Brain microvascular endothelial cell (primary cell): ENCODE measurements at places on chromosomes 5 and 9.
A peak's percentile ranks its signal among the peaks of the same experiment; 100 is the strongest.

DNA sequence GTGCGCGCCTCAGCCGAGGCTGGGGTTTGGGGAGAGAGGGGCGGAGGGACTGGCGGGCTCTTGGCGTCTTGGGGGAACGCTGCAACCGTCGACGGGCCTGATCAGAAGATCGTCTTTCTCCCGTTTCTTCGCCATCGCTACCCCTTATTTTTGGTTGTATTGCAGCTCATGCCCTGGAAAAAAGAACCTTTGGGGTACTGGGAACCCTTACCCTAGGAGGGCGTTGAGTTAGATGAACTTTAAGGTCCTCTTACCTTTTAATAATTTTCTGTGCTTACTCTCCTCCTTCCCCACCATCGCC, 719 bp downstream of the PAIP2 start:
- DNase-seq = no peak

GRCh38 chr9:16625811-16626210, 244.7 kb downstream of the BNC2 start:
- peak; percentile 29 for DNase-seq

DNA sequence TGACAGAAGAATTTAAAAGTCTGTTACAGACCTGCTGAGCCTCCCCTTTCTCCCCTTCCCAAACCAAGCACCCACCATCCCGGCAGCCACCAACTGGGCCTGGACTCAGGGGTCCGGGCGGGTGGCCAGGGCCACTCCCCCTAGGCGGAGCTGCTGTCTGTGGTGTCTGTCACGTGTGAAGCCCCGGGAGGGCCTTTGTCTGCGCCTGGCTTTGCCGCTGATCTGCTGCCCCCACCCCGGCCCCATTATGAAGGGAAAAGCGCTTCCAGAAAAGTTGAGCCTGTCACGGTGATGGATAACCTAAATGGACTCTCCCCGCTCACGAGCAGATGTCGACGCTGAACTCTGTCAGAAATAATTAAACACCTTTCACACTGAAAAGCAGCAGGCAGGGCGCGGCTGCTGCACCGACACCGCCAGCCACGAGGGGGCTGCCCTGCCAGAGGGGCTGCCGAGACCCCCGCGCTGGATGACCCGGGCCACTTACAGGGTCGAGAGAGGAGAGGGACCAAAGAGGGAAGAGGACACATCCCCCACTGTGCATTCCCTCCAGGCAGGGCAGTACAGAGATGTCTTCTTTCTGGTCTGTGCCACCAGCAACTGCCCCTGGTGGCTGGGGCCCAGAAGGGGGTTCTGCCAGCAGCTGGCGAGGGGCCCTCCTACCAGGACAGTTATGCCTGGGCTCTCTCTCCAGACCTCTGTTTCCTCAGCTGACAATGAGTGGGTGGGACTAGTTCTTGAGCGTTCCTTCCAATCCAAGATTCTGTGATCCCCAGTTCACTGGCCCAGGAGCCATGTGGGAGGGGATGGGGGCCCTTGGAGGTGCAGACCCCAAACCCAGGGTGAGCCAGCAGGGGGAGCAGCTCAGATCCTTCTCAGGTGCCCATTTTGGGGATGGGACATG, 36.0 kb upstream of the BARHL1 start:
- peak; percentile 11 for DNase-seq

GRCh38 chr5:134649163-134649835, 714 bp downstream of the SEC24A start:
- no peak for DNase-seq

DNA sequence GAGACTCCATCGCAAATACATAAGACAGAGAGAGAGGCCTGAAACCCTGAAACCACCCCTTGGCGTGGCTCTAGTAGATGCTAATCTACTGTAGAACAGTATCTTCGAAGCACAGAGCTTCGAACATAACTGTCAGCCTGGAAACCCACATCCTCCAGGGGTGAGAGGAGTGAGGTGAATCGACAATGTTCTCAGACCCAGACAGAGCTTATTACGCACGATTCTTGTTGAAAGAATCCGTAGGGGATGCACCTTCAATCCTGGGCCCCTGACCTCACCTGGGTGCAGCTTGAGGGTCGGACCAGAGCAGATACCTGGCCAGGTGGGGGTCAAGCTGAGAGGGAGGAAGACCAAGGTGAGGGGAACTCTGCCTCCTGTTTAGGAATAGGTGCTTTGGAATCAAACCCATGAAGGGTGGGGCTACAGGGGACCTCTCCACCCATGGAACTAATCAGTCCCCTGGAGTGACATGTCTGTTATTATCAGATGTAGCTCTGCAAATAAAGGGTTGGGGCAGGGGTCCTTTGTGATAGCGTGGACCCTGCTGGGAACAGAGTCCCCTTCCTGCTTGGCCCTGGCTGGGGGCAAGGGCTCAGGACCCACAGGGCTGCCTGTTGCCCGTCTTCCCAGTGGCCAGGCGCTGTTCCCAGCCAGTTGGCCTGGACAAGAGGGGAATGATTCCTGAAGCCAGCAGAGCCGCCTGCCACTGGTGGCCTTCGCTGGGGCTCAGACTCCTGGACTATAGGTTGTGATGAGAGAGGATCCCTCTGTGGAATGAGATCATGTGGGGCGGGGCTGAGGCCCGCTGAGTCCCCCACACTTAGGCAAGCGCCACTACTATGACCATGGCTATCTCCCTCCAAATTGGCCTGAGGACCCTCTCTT, 41.2 kb downstream of the DBH start:
- DNase-seq = no peak

DNA sequence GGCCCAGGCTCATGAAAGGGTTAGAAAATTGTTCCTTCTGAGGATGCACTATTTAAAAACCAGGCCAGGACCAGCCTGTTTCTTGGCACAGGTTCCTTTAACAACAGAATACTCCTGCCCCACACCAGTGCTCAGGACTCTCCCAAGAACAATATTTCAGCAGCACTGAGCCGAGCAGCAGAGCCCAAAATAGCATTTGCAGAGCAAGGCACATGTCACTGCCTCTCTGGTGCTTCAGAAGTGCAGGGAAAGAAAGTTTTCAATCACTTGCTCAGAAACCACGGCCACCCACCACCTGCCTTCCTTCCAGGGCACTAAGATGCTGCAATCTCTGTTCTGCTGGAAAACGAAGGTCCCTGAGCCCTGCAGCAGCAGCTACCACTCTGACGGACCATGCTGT, 77.6 kb downstream of the SIL1 start:
- no peak for DNase-seq

DNA sequence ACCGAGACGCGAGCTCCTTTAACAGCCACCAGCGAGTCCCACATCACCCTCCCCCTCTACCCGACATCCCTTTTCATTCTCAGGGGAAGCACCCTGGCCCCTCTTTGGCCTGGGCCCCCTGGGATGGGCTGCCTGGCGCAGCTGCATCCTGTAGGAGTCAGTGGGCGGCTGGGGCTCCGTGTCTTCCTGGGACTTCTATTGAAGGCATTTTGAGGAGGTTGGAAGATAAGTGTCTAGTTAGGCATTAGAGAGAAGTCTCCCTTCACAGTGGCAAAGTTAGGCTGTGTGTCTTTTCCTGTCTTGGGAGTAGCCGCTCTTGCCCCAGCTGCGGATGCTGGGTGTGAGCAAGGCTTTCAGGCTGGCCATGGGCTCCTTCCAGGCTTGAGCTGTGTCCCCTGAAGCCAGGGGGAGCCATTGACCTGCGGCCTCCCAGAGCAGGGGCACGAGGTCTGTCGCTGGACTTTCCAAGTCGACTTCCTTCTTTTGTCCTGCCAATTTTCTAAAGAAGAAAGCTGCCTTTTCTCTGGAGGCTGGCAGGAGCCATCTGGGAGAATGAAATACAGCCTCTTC, 18.6 kb upstream of the NKD2 start:
- no peak for DNase-seq

DNA sequence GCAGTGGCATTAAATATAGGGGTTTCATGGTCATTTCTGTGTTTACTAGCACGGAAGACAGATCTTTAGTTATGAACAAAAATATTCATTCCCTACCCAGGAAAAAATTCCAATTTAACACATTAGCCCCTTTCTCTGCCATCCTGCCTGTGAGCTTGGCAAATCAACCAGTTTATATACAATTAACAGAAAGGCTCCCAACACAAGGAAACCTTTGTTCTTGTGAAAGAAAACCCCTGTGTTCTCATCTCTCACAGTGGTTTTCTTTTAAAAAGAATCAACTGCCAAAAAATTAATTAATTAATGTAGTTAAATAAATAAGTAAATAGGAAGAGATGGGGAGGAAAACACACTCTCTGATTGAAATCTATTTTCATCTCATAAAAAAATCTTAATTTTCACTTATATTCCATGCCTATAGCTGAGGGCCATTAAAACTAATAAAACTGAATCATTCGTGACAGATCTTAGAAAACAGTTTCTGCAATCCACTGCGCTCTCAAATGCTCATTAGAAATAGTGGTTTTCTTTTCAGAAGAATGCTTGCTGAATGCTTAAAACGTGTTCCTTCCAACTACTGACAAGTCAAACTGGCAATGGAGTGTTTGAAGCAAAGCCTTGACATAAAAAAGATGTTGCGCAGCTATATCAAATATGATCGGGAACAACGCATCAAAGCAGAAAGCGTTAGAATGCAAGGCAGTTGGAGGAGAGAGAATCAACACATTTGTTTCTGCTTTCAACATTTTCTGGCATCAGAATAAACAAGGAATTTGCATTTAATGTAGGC, 387.7 kb downstream of the TLR4 start:
- no peak for DNase-seq

DNA sequence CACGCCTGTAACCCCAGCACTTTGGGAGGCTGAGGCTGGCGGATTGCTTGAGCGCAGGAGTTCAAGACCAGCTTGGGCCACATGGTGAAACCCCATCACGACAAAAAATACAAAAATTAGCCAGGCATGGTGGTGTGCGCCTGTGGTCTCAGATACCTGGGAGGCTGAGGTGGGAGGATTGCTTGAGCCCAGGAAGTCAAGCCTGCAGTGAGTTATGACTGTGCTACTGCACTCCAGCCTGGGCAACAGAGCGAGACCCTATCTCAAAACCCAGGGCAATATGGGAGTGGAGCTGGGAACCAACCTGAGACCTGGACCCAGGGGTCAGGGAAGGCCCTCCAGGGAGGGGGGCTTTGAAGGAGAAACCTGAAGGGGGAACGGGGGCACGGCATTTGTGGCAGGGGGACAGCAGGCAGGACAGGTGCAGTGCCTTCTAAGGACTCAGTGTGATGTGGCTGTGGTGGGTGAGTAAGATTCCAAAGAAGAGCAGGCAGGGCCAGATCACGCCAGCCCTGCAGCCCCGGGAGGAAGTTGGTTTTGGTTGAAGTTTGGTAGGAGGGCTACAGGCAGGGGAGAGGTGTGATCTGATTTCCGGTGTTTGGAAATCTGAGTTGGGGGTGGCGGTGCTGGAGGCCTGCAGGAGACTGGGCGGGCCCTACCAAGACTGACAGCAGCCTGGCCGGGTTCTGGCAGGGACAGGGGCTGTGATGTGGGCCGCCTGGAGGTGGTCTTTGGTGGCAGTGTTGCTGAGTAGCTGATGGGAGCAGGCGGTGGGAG, 46.2 kb downstream of the NTNG2 start:
- no peak for DNase-seq

DNA sequence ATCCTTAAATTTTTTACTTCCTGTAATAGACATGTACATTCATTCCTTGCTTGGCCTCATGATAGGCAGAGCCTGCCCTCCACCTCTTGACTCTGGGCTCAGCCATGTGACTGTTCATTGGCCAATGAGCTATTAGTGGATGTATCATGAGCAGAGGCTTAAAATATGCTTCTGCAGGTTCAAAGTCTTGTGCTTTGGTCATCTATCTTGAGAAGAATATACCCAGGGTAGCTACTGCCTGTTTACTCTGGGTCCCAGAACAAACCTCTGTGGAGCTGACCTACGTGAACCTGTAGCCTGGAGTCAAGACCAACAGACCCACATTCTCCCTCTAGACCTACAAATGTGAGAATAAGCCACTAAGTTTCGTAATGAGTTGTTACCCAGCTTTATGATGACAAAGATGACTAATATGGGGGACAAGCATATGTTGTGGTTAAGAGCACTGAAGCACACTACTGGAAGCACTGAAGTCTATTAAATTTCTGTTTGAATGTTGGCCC, 244.4 kb downstream of the MAST4 start:
- no peak for DNase-seq

GRCh38 chr5:71891856-71892255, 172.8 kb downstream of the CARTPT start:
- DNase-seq = peak; percentile 38

GRCh38 chr5:170818232-170818631, 34.7 kb downstream of the GABRP start:
- peak; percentile 66 for DNase-seq

- DNase-seq = peak; percentile 65
Measured at GRCh38 chr9:127897193-127897692, 2.2 kb downstream of the ST6GALNAC6 start.

DNA sequence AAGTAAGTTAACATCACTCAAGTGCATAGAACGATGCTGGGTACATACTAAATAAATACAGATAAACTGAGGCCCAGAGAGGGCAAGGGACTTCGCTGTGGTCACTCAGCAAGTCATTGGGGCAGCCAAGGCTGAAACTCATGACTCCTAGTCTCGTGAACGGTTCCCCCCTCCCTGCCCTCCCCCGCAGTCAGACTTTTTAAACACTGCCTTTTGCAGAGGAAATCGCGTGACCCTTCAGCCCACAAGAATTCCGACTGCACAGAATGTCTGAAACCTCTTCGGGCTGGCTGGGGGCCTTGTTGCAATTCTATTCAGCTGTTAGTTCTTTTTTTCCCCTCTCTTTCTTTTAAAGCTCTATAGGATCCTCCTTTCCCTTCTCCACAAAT, 28.1 kb downstream of the NEK6 start:
- peak; percentile 97 for DNase-seq

GRCh38 chr9:130543859-130544258, 35.5 kb upstream of the FUBP3 start:
- no peak for DNase-seq

GRCh38 chr9:90069085-90069484, 464.3 kb downstream of the GADD45G start:
- DNase-seq = no peak

GRCh38 chr9:134225186-134225585, 60.8 kb upstream of the RNU6ATAC start:
- no peak for DNase-seq

GRCh38 chr9:99474186-99474585, 252.1 kb downstream of the SEC61B start:
- no peak for DNase-seq

GRCh38 chr5:17132444-17133083, 84.9 kb upstream of the BASP1 start:
- peak; percentile 53 for DNase-seq

DNA sequence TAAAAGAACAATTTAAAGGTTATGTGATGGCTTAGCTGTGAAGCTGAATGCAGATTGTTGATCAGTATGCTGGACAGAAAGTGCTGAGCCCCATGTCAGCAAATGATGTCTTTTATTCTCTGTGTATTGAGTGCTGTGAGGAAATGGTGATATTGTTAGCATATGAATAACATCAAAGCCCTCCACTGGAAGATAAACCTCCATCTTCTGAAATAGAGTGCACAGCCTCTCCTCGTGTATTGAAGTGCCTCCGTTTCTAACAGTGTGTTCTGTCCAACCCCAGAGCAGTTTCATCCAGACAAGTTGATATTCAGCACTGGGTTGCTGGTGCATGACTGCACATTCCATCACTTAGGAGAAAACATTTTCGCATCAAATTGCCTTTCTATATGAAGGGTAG, 242.9 kb downstream of the CSNK1G3 start:
- peak; percentile 14 for DNase-seq

GRCh38 chr5:136011414-136012001, 17.3 kb upstream of the TGFBI start:
- DNase-seq = peak; percentile 62
